ENCODE measurements at places on chromosomes 11 and 22. TPM values are rescaled to one million over a fixed set of nuclear protein-coding genes. Genes with fewer than 3 reads are reported as not detected.

- DNase-seq = no peak
These were observed 86.8 kb downstream of the DEPDC5 start for GRCh38 chr22:31840585-31840984.

- DNase-seq = no peak
These were observed 292.6 kb downstream of the TBC1D22A start for GRCh38 chr22:47055073-47055355.

The OR51E2 gene
- 1.3 TPM for polyA plus RNA-seq

The MMP27 gene
- polyA plus RNA-seq = not detected

Data from IMR-90 (cell line).